ENCODE measurements at places on chromosomes 1 and 21.

DNA sequence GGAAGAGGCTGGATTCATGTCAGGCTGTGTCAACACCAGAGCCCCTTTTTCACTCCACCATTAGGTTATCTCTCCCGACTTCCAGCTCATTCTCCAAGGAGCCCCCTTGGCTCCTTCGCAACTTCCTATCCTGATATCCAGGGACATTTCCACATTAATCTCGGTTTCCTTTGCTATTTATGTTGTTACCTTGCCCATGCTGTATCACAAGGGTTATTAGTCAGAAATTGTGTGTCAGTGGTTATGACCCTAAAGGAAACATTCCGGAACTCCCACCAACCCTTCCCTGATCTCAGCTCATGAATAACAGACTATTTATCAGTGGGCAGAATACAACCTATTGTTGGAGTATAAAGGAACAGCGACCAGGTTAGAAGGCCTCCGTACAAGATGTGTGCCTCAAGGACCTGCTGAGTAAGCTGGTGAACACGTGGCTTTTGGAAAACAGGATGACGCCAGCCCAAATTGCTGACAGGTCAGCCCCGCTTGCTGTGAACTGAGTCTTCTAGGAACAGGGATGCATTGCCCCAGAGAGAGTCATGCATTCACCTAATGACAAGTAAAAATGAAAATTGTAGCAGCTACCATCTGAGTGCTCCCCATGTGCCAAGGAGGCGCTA lies 121.5 kb downstream of the PLPP3 start:
- DNase-seq: no peak

DNA sequence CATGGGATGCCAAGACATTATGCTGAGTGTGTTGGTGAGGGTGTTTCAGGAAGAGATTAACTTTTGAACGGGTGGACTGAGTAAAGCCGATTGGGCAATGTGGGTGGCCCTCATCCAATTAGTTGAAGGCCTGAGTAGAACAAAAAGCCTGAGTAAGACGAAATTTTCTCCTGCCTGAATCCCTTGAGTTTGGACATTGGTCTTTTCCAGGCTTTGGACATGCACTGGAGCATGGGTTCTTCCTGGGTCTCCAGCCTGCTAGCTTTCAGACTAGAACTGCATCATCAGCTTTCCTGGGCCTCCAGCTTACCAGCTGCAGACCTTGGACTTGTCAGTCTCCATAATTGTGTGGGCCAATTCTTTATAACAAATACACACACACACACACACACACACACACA lies 63.6 kb downstream of the NIBAN1 start:
- DNase-seq: no peak

DNA sequence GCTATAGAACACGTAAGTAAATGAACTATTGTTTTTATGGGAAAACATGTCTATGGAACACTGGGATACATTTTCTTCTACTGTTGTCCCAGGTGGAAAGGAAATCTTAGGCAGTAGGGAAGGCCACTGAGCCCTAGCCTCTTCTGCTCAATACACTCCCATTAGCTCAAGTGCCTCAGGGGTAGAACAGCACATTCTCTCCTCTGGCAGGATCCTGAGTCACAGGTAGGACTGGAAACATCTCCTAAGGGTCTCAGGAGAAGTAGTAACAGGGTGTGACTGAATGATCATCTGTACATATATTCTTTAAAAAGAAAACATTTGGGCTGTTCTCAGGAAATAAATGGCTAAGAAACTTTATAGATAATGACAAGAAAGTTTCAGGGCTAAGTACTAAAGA lies 175.6 kb upstream of the ESRRG start:
- DNase-seq: no peak

- DNase-seq: no peak
Measured at GRCh38 chr1:214603819-214604252, 841 bp downstream of the CENPF start.

DNA sequence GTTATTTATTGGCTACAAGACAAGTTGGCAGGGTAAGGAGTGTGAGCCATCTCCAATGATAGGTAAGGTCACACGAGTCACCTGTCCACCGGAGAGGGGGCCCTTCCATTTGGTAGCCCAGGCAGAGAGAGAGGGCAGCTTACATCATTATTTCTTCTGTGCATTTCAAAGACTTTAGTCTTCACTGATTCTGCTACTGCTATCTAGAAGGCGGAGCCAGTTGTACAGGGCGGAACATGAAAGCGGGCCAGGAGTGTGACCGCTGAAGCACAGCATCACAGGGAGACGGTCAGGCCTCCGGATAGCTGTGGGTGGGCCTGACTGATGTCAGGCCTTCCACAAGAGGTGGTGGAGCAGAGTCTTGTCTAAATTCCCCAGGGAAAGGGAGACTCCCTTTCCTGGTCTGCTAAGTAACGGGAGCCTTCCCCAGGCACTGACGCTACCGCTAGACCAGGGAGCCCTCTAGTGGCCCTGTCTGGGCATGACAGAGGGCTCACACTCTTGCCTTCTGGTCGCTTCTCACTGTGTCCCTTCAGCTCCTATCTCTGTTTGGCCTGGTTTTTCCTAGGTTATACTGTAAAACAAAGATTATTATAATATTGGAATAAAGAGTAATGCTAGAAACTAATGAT lies 36.7 kb downstream of the ZNF695 start:
- no peak for DNase-seq

DNA sequence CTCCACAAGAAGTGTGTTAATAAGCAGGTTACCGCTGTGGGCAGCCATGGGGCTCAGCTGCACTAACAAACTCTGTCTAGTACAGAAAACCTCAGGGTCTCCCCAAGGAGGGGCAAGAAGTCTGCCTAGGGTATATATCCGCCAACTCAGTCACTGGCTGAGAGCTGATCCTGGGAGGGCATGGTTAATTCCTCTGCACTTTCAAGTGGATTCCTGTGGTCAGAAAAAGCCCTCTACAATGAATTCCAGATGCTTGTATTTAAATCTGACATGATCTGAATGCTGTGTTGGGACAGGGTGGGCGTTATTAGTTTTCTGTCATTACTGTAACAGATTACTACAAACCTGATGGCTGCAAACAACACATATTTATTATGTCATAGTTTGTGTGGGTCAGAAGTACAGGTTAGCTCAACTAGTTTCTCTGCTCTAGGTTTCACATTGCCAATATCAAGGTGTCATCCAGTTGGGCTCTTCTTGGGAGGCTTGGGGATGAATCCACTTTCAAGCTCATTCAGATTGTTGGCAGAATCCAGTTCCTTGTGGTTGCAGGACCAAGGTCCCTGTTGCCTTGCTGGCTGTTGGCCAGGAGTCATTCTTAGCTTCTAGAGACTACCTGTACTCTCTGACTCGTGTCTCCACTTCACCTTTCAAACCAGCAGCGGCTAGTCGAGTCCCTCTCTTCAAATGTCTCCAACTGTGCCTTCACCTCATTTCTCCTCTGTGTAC lies 8.0 kb upstream of the SELE start:
- no peak for DNase-seq

DNA sequence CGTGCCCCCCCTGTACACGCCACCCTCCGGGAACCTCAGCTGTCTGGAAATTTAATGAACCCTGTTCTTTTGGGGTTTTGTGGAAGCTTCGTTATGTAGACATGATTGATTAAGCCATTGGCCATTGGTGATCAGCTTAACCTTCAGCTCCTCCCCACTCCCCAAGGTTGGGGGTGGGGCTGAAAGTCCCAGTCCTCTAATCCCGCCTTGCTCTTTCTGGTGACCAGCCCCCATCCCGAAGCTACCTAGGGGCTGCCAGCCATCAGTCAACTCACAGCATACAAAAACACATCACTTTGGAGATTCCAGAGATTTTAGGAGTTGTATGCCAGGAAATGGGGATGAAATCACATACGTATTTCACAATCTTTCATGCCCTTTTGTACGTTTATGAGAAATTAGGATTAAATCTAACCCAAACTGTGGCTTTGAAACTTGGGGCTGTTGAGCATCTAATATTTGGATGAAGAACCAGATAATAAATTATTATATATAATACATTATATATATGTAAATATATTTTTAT lies 52.3 kb downstream of the BACE2 start:
- no peak for DNase-seq

DNA sequence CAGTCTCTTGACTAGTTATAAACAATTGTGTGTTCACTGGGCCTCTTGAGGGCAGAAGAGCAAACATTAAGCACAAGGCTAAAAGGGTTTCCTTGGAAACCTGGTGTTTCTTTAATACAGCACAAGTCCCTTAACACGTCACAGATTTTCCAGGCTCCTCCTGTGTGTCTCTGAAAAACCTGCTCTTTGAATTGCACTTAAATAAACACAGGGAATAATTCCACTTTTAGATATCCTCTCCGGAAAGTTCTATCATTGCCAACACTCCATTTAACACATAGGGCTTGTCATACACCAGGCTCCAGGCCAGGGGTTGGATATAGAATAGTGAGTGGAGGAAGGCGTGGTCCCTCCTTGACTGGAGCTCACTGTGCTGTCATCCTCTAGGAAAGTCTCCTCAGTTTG lies 442.6 kb downstream of the DSCAM start:
- no peak for DNase-seq

- no peak for DNase-seq
Measured at GRCh38 chr1:169699707-169700106, 11.7 kb downstream of the SELL start.

DNA sequence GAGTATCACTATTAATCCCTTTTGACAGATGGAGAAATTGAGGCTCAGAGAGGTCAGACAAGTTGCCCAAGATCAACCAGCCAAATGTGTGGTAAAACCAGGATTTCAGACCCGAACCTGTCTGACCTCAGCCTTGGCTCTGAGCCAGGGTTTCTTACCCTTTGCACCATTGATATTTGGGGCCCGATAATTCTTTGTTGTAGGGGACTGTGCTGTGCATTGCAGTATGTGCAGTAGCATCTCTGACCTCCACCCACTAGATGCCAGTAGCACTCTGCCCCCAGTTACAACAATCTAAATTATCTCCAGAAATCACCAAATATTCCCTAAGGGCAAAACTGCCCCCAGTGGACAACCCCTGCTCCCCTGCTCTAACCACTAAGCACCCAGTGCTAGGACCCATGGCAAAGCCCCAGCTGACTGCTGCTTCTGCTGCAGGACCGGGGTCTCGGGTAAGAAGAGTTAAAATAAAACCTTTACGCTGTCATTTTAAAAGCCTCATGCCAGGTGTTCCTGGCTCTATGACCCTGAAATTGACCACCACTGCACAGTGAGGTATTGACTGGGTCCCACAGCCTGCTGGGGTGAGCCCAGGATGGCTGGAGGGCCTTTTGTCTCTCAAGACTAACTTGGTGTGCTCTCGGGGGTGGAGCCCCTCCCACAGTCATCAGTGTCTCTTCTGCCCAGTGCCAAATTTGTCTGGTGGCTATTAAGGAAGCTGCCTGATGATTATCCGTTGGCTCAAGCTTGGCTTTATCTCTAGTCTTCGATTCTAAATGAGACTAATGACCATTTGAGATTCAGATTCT lies 5.6 kb upstream of the MAN1C1 start:
- DNase-seq: no peak

GRCh38 chr1:201326710-201327109 lies 43.4 kb downstream of the PKP1 start:
- no peak for DNase-seq

- no peak for DNase-seq
Measured at GRCh38 chr1:185151215-185151614, 5.5 kb downstream of the TRMT1L start.

DNA sequence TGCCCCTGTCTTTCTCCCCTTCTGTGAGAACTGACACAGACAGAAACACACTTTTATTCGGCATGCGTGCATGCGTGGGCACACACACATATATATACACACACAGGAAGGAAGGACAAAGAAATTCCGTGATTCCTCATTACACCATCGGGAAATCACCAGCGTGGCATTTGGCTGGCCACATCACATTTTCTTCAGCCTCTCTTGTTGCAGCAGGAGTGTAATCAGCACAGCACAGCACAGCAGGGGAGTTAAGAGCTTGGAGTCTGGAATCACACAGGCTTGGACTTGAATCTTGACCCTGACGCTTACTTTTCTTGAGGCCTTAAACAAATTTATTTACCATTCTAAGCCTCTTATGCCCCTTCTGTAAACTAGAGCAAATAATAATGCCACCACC lies 45.3 kb upstream of the EPHA8 start:
- no peak for DNase-seq

- DNase-seq: no peak
Measured at GRCh38 chr1:174480324-174480723, 32.6 kb downstream of the GPR52 start.

DNA sequence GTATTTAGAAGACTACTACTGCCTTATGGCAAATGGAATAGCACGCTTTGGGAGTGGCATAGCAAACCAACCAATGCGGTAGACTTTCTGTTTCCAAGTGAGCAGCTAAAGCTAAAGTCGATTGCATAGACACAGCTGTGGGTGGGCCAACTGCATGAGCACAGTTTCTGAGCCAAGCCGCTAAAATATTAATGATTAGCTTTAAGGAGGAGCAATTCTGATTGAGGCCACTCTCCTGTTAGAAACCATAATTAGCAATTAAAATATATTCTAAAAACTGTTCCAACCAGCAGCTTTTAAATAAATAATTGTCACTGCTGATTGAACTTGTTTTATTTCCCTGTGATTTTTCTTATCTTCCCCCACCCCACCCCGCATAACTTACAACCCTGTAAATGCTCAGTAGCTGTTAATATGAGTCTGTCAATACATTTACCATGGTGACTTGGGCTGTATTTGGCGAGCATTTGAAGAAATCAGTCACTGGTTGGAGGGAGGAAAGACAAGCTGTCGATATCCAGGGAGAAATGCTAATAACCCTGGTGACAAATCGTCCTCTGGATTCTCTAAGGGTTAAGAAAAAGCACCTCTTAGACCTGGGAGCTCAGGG lies 32.2 kb downstream of the RNF220 start:
- DNase-seq: no peak

GRCh38 chr1:42922687-42923366 lies 35.8 kb downstream of the SLC2A1 start:
- DNase-seq: no peak

GRCh38 chr1:70314706-70315304 lies 39.7 kb downstream of the ANKRD13C start:
- DNase-seq: no peak

DNA sequence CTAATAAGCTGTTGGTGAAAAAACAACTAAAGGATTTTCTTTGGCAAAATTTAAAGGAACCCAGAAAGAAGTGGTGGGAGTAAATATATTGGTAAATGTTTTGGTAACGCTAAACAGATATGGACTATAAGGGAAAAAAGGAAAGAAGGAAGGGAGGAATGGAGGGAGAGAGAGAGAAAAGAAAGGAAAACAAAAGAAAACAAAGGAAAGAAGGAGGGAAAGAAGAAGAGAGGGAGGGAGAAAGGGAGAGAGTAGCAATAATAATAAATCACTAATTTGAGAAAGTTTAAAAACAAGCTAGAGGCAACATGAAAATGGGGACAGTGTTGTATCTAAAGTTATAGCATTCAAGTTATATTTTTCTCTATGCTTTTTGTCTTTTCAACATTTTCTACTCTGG lies 43.6 kb upstream of the RCOR3 start:
- DNase-seq: no peak

- DNase-seq: no peak
Measured at GRCh38 chr1:209617047-209617673, 33.6 kb downstream of the CAMK1G start.

All from esophagus squamous epithelium (tissue), 5 donors.